Pons (tissue), 1 donor: ENCODE measurements at places on chromosomes 4 and X.
A peak's percentile ranks its signal among the peaks of the same experiment; 100 is the strongest.

DNA sequence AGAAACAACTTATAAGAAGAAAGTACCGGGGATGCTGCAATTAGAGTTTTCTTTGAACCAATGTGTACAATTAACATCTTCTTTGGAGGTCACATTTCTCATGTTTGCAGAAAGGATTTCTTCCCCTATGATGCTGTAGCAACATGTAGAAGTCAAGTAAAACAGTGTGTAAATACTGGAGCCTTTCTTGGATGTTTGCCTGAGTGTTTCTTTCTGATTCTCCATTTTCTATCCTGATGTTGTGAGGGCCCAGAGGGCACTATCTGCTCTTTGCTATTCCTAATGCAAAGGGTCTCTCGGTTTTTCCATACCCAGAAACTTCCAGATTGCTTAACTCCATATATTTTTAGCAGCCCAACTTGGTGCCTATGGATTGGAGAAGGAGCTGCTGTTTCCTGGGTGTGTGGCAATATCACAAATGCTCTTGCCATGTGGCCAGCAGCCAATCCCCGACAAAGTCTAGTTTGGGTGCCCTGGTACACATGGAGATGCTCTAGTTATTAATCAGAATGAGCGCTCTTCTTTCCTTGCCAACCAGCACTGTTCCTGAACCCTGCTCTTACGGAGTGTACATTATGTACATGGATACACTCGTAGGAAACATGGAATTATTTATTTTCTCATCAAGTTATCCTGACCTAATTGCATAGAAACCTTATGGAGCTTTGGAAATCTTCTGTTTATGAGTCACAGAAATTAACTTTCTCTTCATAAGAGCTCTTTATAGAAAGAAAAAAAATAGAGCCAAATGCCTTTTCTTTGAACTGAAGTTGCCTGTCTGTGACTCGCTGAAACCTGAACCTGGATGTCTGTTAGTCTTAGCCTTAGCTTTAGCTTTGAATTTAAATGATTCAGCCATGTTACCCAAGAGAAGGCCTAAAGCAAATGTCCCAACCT, 67.0 kb upstream of the GPC4 start:
- DNase-seq, result no peak

DNA sequence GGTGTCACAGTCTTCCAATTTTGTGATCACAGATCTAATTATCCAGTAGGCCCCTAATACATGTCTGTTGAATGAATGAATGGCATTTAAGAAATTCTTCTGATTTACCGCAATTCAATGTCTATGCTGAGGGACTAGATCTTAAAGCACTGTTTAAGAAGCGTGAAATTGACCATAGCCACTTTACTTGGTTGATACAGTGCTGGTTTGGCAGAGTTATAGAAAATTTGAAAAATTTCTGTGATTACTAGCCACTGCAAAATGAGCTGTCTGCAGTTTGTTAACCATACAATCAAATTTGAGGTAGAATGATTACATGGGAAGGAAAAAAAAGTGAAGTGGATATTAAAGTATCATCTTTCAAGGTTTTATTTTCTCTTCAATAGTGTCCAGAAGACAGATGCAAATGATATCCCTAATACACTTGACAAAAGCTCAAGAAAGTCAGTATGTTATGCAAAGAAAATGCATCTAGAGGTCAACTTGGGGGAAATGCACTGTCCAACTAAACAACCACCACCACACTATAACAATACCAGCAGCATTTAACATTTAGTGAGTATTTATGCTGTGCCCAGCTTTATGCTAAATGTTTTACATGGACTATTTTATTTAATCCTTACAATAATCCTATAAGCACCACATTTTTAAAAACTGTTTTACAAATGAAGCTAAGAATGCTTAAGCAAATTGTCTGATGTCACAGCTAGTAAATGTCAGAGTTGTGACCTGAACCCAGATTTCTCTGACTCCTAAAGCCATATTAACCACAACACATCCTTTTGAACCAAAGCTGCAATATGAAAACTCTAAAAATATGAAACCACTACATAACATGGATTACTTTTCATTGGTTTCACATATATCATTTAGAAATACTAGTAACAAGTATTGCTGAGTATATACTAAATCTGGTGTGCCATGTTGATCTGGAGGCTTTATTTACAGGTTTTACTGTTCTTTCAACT, 217.9 kb upstream of the MAB21L2 start:
- no peak for DNase-seq

- DNase-seq, result peak; percentile 76
These were observed 46.0 kb upstream of the TMPRSS11F start for GRCh38 chr4:68175562-68176155.

DNA sequence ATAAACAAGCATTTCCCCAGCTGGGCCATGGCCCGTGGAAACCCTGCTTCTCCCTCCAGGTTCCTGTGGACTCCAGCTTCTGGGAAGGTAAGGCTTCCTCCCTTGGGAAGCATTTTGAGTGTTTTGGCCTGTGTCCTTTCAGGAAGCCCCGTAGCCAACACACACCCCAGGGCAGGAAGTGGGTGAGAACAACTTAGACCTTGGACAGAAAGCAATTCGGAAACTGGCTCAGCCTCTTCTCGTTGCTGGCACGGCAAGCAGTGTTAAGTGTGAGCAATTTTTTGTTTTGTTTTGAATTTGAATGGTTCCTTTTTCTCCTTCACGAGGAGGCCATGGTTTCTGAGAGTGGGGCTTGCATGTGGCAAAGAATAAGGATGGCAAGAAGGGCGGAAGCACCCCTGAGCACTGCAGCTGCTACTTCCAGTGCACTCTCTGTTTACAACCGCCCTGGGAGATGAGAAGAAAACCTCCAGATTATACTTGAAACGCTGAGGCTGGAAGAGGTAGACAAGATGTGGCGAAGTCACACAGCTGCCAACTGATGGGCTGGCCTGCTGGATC, 14.1 kb upstream of the CYTL1 start:
- peak; percentile 49 for DNase-seq

GRCh38 chr4:144411119-144411518, 234.8 kb upstream of the HHIP start:
- DNase-seq, result no peak
